ENCODE measurements at places on chromosomes 6 and 20.

GRCh38 chr20:9323622-9324021 lies 190.8 kb upstream of the LAMP5 start:
- no peak for DNase-seq

GRCh38 chr20:8932192-8933165 lies 136.4 kb upstream of the PLCB4 start:
- no peak for DNase-seq

DNA sequence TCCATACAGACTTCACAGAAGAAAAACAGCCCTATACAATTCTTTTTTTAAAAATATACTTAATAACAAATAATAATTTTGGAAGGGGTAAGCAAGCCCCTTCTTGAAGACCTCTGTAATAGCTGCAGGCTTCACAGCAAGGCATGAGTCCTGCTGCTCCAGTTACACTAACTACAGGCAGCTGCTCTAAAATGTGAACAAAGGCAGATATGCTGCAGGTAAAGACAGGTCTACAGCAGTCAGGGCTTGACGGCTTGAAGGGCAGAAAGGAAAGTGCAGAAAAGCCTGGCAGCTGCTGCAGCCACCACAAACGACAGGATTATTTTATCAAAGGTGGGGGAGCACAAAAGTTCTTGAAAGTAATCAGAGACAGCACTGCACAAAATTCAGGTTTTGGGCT lies 11.3 kb downstream of the FAXC start:
- DNase-seq: no peak

DNA sequence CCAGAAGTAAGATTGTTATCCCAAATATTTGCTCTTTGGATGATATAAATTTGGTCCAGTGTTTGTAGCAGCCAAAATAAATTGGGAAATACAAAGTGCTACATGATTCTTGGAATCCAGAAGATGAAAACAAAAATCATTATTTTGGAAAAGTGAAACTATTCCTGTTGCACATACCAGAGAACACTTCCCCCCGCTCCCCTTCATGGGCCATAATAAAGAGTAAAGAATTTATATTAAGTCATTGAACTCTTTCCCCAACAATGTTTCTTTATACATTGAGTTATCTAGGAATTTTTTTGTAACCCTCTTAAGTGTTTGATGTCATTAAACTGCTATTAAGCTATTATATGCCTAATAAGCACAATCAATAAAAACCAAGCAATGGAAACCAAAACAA lies 490.4 kb upstream of the HS3ST5 start:
- no peak for DNase-seq

DNA sequence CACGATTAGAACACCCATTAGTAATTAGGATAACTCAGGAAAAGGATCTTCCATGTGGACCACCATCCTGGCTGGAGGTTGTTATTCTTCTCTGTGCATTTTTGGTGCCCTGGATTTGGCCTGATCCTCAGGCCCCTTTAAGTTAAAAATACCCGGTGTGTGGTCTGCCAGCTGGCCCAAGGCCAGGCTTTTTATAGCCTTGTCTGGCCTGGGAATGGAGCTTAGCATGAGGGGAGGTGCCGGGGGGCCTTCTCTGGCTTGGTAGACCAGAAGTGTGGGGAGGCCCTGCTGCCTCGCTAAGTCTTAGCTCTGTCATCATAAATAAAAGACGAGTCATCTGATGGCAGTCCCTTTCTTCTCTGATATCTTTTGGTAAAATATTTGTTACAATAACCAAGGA lies 71.4 kb downstream of the ARID1B start:
- DNase-seq: no peak

DNA sequence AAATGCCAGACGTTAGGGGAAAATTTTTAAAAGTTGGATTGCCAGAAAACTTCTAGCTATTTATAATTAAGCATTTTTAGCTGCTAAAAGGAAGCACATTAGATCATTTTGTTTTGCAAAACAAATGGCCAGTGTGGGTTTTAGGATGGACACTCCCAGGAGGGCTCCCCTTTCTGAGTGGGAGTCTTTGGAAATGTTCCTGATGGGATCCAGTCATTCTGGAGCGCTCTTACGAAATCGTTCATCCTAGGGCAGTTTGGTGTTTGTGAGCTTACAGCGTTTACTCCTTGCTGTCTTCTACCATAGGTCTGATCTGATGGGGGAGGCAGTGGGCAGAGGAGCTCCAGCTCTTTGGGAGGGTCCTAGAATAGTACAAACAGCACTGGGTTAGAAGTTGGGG lies 14.7 kb downstream of the GNAS start:
- no peak for DNase-seq

DNA sequence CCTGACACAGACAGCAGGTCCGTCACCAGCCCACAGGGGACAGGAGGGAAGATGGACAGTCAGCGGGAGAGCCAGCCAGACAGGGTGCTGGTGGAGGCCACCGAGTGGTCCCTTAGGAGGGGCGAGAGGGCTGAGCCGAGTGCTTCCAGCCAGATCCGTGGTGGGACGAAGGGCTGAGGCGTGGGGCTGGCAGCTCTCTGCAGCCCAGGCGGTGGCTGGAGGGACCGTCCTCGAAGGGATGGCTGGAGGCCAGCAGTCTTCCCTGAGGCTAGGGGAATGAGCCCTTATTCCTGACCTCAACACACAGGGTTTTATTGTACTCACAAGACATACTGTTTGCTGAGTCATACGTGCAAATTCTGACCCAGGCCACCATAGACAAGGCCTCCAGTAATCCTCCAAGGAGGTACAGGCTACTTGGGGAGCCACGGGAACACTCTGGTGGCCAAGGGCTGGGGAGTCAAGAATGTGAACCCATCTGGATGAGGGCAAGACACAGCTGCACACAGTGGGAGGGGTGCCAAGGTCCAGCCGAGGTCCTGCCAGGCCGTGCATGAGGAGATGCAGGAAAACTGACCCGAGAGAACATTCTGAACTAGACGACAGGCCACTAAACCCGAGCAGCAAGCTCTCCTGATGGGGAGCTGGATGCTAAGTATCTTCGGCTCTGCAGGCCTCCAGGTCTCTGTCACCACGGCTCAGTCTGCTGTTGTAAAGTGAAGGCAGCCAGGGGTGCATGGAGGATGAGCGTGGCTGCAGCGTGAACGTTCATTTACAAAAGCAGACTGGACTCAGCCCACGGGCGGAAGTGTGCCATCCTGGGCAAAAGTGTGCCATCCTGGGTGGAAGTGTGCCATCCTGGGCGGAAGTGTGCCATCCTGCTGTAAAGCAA lies 242.5 kb downstream of the TTLL2 start:
- no peak for DNase-seq

- DNase-seq: no peak
These were observed 78.4 kb downstream of the FYN start for GRCh38 chr6:111794727-111795452.

DNA sequence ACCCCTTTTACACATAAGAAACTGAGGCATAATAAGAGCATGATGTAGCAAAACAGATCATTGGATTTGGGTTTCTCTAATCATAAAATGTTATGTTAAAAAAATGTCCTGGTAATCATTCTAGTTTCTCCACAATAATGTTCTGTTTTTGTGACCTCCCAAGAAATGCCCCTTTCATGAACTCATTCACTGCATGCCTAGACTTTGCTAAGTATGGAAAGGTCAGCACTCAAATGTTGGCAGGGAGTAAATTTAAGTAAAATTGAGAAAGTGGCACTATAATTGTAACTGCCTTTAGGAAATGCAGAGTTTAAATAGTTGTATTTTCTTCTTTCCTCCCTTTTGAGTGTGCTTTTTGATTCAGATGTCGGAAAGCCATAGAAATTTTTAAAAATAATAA lies 48.5 kb upstream of the ID4 start:
- DNase-seq: no peak

- DNase-seq: no peak
These were observed 9.5 kb upstream of the NXT1 start for GRCh38 chr20:23341073-23341472.

GRCh38 chr6:134666125-134666524 lies 283.8 kb downstream of the ALDH8A1 start:
- DNase-seq: no peak

DNA sequence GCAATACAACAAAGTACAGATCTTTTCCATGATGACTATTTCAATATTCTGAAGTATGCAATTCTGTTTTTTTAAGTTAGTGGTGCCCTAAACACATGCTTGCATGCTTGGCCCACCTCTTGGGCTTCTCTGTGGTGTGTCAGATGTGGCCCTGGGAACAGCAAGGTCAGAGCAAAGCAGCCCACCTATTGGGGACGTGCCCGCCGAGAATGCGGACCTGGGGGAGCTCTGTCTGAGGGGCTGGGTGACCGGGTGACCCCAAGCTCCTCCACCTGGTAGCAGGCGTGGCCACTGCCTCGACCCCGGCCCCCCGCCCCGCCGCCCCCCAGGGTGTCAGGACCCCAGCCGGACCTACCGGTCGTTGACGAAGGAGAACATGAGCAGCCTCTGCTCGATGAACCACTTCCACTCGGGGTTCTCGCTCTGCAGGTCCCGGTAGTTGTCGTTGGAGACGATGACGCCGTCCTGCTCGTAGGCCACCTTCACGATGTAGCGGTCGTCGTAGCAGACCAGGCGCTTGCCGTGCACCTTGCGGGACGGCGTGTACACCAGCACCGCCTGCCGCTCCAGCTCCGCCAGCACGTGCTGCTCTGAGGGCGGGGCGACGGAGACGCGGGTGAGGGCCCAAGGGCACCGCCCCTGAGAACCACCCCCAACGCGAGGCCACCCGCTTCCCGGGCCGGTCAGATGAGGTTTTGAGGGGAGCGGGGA lies 28.3 kb downstream of the ZC3H12D start:
- no peak for DNase-seq

DNA sequence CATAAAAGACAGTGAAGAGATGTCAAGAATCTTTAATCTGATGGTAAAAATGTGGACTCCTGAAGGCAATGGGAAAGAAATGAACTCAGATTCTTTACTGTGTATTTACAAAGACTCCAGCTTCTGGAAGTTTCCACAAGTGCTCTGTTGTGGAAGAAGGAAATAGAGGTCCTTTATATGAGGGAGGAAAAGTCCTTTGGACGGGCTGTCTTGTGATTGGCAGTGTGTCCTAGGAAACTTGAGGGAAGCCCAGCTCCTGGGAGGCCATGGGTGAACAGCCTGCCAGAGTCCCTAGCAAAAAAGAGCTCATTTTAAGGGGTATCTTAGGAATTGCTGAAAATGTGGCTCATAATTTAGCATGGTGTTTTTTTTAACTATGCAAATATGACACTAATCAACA lies 92.0 kb downstream of the RNASET2 start:
- DNase-seq: no peak

GRCh38 chr6:65569505-65569904 lies 137.5 kb downstream of the EYS start:
- DNase-seq: no peak

GRCh38 chr20:2759143-2759542 lies 41.3 kb downstream of the CPXM1 start:
- no peak for DNase-seq

DNA sequence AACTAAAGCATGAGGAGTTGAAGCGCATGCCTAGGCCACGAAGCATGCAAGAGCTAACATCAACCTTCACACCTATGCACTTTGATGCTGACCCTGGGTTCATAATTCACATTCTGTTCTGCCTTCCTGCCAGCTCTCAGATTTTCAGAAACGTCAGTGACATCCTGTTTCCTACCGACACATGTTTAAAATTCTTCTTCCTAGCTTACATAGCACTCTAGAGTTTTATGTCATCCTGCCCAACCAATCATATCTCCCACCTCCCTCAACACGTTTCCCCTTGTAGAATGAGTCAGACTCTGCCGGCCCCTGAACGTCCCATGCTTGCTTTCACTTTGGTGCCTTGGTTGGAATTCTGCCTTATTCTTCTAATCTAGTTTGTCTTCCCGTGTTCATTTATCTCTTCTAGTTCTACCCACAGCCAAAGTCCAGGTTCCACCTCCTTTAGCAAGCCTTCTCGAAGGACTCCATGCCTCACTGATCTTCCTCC lies 97.2 kb upstream of the MAP7 start:
- DNase-seq: peak; percentile 27

- no peak for DNase-seq
These were observed 122.0 kb upstream of the STMND1 start for GRCh38 chr6:16979677-16980370.

DNA sequence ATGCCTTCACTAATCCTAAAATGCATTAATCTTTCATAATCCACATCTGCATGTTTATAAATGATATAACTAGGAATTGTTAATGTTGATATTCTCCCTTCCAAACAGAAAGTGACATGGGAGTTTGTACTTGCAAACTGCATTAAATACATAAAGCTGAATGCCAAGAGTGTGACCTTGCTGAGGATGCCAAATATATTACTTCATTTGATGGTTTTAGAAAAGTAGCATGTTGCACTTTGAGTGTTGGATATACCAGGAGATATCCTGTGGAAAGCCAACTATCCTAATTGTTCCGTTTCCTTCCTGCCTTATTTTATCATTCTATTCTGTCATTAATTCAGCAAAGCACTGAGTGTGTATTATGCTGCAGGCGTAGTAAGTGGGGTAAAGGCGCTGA lies 229.8 kb downstream of the TMEM242 start:
- no peak for DNase-seq

GRCh38 chr6:151412909-151413308 lies 21.6 kb upstream of the ZBTB2 start:
- DNase-seq: no peak

DNA sequence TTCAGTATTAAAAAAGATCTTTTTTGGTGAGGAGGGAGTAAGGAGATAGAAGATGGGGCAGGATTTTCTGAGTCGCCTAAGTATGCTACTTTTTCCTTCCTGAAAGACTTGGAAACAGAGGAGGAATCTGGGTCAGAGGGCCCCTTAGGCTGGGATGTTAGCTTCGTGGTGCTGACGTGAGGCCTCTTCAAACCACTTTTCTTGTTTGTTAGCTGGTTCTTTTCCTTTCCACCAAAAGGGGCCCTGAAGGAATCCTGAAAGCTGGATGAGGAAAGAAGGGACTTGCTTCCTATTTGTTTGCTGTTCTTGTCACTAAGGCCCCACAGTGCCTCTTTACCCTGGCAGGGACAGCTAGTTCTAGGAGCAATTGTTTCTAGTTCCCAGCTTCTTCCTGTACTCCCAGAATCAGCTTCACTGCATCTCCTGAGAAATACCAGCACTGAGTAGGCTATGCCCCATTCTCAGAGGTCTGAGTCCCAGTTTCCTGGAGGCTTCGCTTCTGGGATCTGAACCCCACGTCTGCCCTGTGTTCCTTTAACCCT lies 2.2 kb upstream of the IL20RA start:
- no peak for DNase-seq

All from stimulated activated naive CD8-positive, alpha-beta T cell treated with anti-CD3 and anti-CD28 coated beads, Interleukin-15, amount 100 ng/mL, for 72 hours (primary cell).